ENCODE measurements at places on chromosomes 16 and 17.

DNA sequence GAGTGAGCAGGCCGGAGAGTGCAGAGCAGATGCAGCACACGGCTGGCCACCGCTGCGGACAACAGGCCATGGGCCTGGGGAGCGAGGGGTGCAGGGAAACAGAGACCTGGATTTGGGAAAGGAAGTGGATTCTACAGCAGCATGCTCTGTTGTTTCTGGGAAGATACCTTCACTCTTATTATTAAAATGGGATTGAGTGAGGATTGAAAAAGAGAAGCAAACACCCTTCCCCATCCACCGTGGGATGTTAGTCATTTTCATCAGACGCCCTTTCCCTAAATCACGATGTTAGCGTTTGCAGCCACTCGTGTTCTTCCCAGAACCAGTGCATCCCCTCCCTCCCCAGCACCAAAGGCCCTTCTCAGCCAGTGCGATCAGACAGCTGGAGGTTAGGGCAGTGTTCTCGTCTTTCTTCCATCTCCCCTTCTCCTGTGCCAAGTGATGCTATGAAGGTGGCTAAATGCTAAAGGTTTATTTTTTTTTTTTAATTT is 196.5 kb upstream of the CHMP6 start:
- no peak for DNase-seq

GRCh38 chr17:33416131-33416530 is 123.0 kb upstream of the ASIC2 start:
- no peak for DNase-seq

DNA sequence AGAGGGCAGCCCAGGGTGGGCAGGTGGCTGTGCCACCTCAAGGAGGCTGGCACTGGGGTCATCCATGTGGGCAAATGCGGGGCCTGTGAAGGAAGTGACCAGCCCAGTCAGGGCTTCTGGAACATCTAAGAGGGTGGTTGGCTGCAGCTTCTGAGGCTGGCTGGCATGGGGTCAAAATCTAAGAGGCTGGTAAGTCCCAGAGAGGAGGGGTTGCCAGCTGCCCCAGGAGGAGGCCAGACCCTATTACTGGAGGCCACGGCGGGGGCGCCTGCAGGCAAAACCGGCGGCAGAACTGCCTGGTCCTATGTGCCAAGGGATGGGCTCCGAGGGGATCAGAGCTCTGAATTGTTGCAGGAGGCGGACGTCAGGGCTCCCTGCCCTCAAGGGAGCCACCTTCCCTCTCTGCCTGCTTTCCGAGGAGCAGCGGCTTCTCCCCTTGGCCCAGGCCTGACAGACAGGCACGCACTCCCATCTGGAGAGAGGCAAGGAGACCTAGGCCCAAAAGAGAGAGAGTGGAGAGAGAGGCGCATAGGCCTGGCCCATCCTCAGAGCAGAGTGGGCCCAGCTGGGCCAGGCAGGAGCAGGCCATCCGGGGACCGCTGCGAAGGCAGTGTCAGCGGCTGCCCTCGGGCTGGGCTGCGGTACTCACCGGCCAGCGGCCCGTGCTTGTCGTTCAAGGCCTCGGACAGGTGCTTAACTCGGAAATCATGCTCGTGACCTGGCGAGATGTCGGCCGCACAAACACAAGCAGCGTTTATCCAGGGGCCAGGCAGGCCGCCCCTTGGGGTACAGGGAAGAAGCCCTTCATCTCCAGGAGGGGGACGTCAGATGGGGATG is 10.9 kb downstream of the ZACN start:
- DNase-seq: no peak

GRCh38 chr16:22397464-22397863 is 23.0 kb upstream of the CDR2 start:
- peak; percentile 95 for DNase-seq

GRCh38 chr17:32266389-32267301 is 1.0 kb downstream of the RHBDL3 start:
- DNase-seq: peak; percentile 25

GRCh38 chr17:48175692-48176470 is 68.3 kb downstream of the SNX11 start:
- peak; percentile 85 for DNase-seq

- no peak for DNase-seq
These were observed 167.2 kb downstream of the PARN start for GRCh38 chr16:14462811-14463210.

- no peak for DNase-seq
These were observed at the start of gene SEBOX for GRCh38 chr17:28364665-28365363. TSS of gene SEBOX (minus strand) at chr17:28365199. CDS start at chr17:28365151, 48 bp downstream.

GRCh38 chr17:58394534-58395223 is 22.7 kb downstream of the RNF43 start:
- no peak for DNase-seq

DNA sequence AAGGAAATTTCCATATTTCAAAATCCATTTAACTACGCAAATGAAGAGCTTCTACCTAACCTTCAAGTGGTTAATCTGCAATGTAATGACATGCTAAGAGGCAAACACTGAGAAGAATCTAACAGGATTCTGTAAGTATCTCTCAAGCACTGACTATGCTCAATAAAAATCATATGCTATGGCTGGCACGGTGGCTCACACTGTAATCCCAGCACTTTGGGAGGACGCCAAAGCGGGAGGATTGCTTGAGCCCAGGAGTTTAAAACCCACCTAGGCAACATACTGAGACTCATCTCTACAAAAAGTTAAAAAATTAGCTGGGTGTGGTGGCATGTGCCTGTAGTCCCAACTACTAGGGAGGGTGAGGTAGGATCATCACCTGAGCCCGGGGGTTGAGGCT is 32.7 kb downstream of the GNA13 start:
- DNase-seq: no peak

GRCh38 chr17:7851438-7852261 is 3.2 kb upstream of the TMEM88 start:
- peak; percentile 95 for DNase-seq

- DNase-seq: no peak
These were observed 16.8 kb downstream of the AXIN2 start for GRCh38 chr17:65544672-65545071.

- DNase-seq: peak; percentile 75
These were observed 452.2 kb downstream of the KCNJ2 start for GRCh38 chr17:70621566-70621965.

DNA sequence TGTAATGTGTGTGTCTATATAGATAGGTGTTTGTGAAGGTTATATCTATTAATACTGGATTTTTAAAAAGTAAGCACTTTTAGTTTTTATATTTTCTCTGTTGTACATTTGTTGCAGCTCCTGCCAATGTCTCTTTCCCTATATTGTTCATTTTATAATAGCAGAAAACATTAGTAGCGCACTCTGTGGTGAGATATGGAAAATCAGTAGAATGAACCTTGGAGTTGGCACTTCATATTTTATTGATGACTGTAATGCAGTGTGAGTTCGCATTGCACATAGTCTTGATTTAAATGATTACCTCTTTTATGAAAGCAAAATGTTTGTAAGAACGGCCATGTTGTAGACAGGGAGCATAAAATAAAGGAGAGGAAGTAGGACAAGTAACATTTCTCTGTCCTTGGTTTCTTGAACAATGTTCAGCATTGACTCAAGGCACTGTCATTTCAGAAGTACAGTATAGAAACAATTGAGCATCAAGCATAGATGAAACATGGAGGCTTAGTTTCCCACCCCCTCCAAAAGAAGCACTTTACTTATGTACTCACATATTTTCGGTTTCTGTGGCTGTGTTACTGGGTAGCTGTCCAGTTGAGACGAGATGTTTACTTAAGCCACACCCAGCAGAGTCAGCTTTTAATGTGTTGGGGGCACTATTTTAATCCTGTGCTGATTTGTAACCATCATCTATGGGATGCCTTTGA is 74.0 kb downstream of the TANC2 start:
- DNase-seq: peak; percentile 56

DNA sequence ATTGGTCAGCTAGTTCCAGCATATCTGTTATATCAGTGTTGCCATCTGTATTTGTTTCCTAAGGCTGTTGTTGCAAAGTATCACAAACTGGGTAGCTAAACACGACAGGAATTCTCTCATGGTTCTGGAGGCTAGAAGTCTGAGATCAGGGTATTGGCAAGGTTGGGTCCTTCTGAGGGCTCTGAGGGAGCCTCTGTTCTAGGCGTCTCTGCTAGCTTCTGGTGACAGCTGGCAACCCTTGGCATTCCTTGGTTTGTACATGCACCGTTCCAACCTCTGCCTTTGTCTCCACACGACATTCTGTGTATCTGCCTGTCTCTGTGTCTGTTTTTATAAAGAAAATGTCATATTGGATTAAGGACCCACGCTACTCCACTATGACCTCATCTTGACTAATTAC is 219.9 kb upstream of the NLRP1 start:
- peak; percentile 20 for DNase-seq

DNA sequence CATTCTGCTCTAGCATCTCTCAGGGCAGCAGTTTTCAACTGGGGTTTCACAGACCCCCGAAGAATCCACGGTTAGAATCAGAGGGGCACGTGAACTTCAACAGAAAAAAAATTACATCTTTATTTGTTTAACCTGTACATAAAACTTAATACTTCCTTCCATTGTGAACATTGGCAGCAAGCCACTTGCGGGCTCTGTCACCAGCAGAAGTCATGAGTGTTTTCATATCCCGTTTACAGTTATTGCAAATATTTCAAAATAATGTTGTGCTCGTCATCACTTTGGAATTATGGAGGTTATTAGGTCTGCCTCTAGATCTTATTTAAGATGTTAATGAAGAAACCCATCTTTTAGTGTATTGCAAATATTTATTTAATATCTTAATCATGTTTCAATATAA is 109.8 kb downstream of the SDR42E1 start:
- DNase-seq: no peak

DNA sequence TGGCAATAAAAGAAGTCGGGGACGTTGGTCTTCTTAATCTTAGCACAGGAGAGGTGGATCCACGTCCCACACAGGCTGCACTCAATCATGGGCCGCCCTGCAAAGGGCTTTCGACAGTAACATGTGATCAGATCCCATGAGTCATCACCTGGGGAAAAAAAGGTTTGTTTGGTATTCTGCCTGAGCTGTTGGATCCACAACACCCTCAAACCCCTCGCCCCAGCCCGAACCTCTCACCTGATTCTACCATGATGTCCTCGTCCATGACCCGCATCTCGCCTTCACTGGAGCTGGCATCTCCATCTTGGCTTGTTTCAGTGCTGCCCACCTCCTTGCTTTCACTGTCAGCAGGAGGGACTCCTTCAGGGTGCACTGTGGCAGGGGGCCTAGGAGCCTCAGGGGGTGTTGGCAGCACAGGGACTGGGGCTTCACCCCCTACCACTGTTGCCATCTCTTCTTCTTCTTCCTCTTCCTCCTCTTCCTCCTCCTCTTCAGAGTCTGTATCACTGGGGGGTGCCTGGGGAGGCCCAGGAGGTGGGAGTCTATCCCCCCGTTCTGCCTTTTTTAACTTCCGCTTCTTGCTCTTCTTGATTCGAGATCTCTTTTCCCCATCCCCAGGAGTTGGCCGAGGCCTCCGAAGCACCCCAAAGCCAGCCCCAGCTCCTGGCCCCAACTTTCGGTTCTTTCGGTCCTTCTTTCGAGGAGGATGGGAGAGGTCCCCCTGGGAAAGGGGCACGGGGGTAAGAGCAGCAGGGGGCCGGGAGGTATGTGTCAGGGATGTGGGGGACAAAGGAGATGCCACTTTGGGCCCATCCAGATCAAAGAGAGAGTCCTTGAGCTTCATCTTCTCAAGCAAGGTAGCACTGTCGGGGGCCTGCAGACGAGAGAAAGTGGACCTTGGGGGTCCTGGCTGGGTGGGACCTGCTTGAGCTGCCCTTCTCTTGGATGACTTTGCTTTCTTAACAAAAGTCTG is 1.7 kb upstream of the DVL2 start:
- peak; percentile 55 for DNase-seq
